Heart right ventricle (tissue), 16 donors: ENCODE measurements at places on chromosomes 11 and 22. TPM values are rescaled to one million over a fixed set of nuclear protein-coding genes. Genes with fewer than 3 reads are reported as not detected.

DNA sequence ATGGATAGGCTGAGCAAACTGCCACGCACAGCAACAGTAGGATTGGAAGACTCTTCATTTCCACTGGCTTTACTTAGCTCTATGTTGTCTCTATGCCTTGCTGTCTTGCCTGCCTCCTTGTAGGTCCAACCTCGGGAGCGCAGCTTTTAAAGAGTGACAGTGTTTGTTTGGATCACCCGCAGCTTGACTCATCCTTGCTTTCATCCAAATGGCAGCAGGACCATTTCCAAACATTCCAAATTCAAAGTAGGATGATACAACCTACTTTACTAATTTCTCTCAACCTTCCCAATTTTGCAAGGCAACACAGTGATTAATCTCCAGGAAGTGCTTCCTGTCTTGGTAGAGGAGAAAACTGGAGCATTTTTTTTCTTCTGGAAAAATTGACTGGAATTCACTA is at the start of gene MMP3:
Gene MMP3 (minus strand): TSS at position 121 of the 400 bp plus-strand sequence. CDS start 63 bp downstream, at position 58.
- no peaks in the 10 kb centered on the region for H3K4me1 ChIP-seq
- no peaks in the 10 kb centered on the region for H3K36me3 ChIP-seq
- peaks cover 14% of the 10 kb centered on the region for H3K27me3 ChIP-seq
- no peak within 1 kb of the TSS for H3K27ac ChIP-seq

GRCh38 chr11:112160091-112160848 is 3.6 kb downstream of the IL18 start:
- H3K27me3 ChIP-seq = no peaks in the 10 kb centered on the region
- H3K36me3 ChIP-seq = no peaks in the 10 kb centered on the region
- no peak for DNase-seq
- H3K4me1 ChIP-seq = peaks cover 56% of the 10 kb centered on the region

GRCh38 chr11:3632070-3632660 is 9.6 kb downstream of the ART5 start:
- H3K27ac ChIP-seq = no peak overlapping the region
- no peak for DNase-seq
- no peaks in the 10 kb centered on the region for H3K27me3 ChIP-seq
- no peak overlapping the region for H3K4me3 ChIP-seq
- H3K36me3 ChIP-seq = no peaks in the 10 kb centered on the region
- peaks cover 5% of the 10 kb centered on the region for H3K4me1 ChIP-seq

GRCh38 chr22:42270510-42271190 is at the start of gene TCF20:
TCF20 (minus strand) TSS chr22:42270653; CDS start chr22:42215305, 55,348 bp downstream.
- peak within 1 kb of the TSS; percentile 100 for H3K4me3 ChIP-seq
- H3K27ac ChIP-seq = peak within 1 kb of the TSS; percentile 83
- peak; percentile 81 for DNase-seq
- peaks cover 29% of the 10 kb centered on the region for H3K4me1 ChIP-seq
- no peaks in the 10 kb centered on the region for H3K27me3 ChIP-seq
- no peaks in the 10 kb centered on the region for H3K36me3 ChIP-seq

- H3K27me3 ChIP-seq = no peaks in the 10 kb centered on the region
- peaks cover 10% of the 10 kb centered on the region for H3K36me3 ChIP-seq
- H3K4me1 ChIP-seq = peaks cover 41% of the 10 kb centered on the region
- H3K27ac ChIP-seq = no peak overlapping the region
These were observed 1.2 kb upstream of the CD59 start for GRCh38 chr11:33737362-33737821.

DNA sequence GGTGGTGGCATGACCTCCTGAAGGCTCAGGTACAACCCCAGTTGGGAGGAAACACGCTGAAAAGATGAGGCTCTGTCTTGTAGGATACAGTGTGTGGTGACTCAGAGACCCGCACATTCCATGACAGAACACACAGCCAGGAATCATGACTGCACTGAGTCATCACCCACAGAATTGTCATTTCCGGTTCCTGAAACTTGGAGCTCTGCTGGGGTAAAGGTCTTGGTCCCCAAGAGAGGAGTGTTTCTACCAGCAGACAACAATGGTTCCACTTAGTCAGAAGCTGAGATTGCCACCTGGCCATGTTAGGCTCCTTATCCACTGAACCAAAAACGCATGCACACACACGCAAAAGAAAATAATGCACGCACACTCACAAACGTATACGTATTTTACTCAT is 31.5 kb upstream of the CYB5R3 start:
- H3K27me3 ChIP-seq = no peaks in the 10 kb centered on the region
- H3K36me3 ChIP-seq = no peaks in the 10 kb centered on the region
- H3K27ac ChIP-seq = no peak overlapping the region
- DNase-seq = no peak
- peaks cover 98% of the 10 kb centered on the region for H3K4me1 ChIP-seq
- H3K4me3 ChIP-seq = no peak overlapping the region

DNA sequence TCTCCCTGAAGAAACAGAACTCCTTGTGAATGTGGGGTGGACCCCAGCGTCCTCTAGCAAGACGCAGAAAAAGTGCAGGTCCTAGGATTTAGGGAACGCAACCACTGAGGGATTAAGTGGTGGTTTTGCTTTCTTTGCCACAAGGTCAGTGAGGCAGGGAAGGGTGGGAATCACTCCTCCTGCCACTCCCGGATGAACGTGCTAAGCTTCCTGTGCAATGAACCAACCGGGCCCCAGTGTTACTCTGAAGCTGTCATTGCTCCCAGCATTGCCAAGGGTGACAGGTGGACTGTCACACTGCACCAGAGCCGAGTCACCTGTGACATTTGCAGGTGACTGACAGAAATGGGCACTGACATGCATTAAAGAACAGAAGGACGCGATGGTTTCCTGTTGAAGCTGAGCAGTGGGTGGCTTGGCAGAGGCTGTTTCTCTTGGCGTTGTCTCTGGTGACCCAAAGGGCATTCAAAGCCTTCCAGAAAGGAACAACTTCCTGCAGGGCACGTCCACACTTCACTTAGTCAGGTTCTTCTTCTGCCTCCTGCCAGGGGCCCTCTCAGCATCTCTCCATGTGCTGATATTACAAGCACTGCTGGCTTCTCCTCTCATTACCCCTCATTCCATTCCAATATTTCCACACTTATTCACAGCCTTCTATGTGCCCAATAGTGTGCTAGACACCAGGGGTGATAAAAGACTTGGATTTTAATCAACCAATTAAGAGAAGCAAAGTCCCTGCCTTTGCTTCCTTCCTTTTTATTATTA is 9.7 kb downstream of the KIRREL3 start:
- H3K4me3 ChIP-seq = no peak overlapping the region
- no peaks in the 10 kb centered on the region for H3K36me3 ChIP-seq

- H3K36me3 ChIP-seq = no peaks in the 10 kb centered on the region
- peaks cover 16% of the 10 kb centered on the region for H3K4me1 ChIP-seq
- no peaks in the 10 kb centered on the region for H3K27me3 ChIP-seq
- no peak for DNase-seq
- H3K4me3 ChIP-seq = no peak overlapping the region
These were observed 82.1 kb downstream of the FBLN1 start for GRCh38 chr22:45584621-45585436.

DNA sequence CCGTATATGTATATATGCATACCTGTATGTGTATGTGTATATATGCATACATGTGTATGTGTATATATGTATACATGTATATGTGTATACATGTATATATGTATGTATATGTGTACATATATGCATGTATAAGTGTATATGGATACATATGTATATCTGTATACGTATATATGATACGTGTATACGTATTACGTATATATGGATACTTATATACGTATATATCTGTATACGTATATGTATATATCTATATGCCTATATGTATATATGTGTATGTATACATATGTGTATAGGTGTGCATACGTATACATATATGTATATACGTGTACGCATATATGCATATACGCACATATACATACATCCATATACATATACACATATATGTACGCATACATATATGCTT is 681.6 kb upstream of the ANO3 start:
- no peaks in the 10 kb centered on the region for H3K27me3 ChIP-seq
- DNase-seq = no peak
- no peak overlapping the region for H3K27ac ChIP-seq

DNA sequence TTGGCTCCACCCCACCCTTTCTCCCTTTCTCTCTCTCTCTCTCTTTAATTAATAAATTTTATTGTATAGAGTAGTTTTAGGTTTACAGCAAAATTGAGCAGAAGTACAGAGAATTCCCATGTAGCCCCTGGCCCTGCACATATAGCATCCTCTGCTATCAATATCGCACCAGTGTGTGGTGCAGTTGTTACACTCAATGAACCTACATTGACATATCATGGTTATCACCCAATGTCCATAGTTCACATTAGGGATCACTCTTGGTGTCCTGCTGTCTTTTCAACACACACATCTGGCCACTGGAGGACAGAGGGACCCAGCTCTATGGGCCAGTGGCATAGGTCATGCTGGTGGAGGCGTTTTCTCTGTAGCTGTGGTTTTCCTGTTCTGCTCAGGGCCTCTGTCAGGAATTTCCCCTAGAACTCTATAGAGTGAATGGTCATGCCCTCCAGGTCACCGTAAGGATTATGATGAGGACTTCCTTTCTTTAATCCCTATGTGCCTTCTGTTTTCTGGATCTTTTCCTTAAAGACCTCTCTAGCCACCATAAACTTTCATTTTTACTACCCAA is 98.2 kb upstream of the NAV2 start:
- H3K36me3 ChIP-seq = no peaks in the 10 kb centered on the region
- no peak overlapping the region for H3K27ac ChIP-seq
- no peaks in the 10 kb centered on the region for H3K27me3 ChIP-seq
- no peak overlapping the region for H3K4me3 ChIP-seq
- DNase-seq = no peak
- peaks cover 5% of the 10 kb centered on the region for H3K4me1 ChIP-seq

- no peaks in the 10 kb centered on the region for H3K27me3 ChIP-seq
- peaks cover 22% of the 10 kb centered on the region for H3K36me3 ChIP-seq
- H3K27ac ChIP-seq = no peak overlapping the region
- peak; percentile 84 for DNase-seq
- H3K4me3 ChIP-seq = no peak overlapping the region
These were observed 16.9 kb downstream of the TSPAN4 start for GRCh38 chr11:859394-860131.

Gene WNT7B
- total RNA-seq = not detected

Gene CHRNA10
- total RNA-seq = 0.24 TPM

Gene OR51E2
- not detected for total RNA-seq

Gene PRRG4
- 0.33 TPM for total RNA-seq

Gene YPEL4
- 1.1 TPM for total RNA-seq

Gene C1QTNF4
- 0.15 TPM for total RNA-seq
